ENCODE measurements at places on chromosomes 13 and 19.

DNA sequence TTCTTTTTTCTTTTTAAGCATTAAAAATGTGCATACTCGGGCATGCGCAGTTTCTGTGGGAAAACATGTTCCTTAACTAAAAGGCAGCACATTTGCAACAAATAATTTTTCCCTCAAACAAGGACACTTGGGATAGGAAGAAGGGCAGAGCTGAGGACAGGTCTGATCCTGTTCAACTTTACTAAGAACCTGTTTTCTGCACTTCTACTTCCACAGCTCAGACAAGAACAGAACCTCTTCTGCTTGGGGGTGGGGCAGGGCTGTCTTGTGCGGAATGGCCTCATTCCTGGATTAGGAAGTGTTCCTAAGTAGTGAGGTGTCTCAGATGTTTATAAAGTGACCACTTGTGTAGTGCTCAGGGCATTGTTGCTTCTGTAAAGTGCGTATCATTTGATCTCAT, 18.3 kb downstream of the SAFB start:
- no peak for DNase-seq

- DNase-seq: no peak
Measured at GRCh38 chr13:44463759-44464158, 90.1 kb downstream of the SERP2 start.

GRCh38 chr19:39941615-39942365, 7.4 kb upstream of the FCGBP start:
- no peak for DNase-seq

GRCh38 chr19:1123381-1123780, 19.6 kb downstream of the GPX4 start:
- DNase-seq: no peak

GRCh38 chr19:55071129-55071502, 4.6 kb upstream of the EPS8L1 start:
- no peak for DNase-seq

- DNase-seq: no peak
Measured at GRCh38 chr13:85974608-85975366, 175.6 kb upstream of the SLITRK6 start.

- DNase-seq: no peak
Measured at GRCh38 chr19:58304748-58305064, 471 bp upstream of the ERVK3-1 start.

DNA sequence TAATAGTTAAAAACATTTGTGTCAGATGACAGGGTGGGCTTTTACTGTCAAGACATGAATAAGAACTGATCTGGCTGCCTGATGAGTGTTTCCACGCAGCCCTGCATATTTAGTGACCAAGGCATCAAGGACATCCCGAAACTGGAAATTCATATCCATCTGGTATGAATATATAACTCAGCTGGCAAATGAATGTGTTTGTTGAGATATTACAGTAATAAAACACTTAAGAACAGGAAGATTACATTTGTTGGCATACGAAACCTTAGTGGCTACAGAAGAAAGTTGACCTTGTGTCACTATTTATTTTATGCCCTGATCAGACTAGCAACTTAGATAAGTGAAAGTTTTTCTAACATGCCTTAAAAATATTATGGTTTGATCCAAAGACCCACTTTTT, 32.8 kb downstream of the RAP2A start:
- no peak for DNase-seq

DNA sequence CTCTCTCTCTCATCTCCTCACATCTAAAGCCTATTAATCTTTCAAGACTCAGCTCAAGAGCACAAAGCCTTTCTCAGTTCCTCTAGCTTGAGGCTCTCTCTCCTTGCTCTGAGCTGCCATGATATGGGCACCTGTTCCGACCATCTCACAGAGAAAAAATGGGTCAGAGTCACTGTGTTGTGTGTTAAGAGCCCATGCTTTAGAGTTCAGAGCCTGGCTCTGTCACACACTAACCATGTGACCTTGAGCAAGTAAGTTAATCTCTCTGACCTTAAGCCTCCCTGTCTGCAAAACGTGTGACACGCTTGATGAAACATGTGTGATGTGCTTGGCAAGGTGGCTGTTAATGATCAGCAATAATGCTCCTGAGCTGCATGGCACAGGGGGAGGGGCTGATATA, 245.2 kb downstream of the DLEU7 start:
- DNase-seq: no peak

GRCh38 chr13:85521657-85522056, 277.6 kb downstream of the SLITRK6 start:
- no peak for DNase-seq

DNA sequence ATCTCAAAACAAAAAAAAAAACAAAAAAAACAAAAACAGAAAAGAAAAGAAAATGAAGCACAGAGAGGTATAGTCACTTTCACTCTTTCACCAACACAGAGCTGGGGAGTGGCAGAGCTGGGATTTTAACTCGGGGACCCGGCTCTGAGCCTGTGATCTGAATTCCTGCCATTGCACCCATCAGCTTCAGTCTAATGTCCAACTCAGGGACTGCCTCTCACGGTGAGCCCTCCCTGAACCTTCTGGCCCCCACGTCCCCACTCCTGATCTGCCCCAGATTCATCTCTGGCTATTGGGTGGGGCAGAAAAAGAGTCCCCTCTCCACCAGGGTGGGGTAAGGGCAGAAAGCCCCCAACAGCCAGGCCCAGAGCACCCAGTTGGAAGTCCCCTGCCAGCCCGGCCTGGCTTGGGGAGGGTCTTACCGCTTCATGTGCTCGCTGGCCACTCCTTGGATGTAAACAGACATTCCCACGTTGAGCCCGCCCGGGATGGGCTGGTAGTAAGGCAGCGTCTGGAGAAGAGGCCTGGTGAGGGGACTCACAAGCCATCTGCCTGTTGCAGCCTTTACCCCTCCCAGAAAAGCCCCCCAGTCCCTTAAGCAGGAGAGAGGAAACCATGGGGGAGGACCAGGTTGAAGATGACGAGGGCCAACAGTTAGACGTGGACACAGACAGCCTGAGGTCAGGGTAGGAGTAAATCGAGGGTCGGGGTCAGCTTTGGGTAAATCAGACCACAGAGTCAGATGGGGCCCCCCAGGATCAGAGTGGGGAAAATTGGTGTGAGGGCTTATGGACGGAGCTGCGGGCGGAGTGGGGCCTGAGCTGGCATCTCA, 520 bp downstream of the LGALS4 start:
- no peak for DNase-seq

GRCh38 chr13:19862481-19863313, 752 bp downstream of the ZMYM5 start:
- peak; percentile 10 for DNase-seq

- DNase-seq: no peak
Measured at GRCh38 chr13:101416181-101417042, at the start of gene NALCN. TSS of gene NALCN (minus strand) at chr13:101416508. CDS start at chr13:101399126, 17,382 bp downstream.

- no peak for DNase-seq
Measured at GRCh38 chr19:1183543-1184172, 9.6 kb upstream of the SBNO2 start.

DNA sequence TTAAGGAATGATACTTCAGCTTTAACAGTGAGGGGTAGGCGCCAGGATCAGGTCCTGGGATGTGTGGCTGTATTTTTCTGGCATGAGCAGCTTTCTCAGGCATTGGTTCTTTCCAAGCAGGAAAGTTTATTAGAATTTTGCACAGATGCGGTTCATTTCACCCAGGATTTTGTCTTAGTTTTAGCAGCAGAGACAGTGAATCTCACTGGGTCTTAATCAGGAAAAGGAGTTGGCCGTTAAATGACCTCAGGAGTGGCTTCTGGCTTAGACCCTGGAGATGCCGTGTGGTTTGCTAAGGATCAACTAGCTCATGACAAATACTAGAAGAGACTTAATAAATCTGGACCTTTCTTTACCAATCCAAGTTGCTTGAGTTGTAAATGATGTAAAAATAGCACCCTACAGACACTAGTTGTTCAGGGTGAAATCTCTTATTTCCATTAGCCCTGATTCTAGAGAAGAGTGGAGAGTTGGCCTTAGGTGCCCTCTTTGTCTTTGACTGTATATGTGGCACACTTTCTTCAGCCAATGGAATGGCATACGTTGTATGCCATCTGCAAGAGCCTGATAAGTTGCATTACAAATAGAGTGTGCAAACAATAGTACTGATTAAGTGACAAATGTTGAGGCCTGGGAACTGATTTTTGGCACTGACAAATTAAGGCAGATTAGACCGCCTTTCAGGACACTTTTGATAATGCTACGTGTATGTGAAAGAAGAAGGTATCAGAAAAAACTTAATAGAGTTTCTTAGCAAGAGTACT, 34.0 kb downstream of the LRCH1 start:
- DNase-seq: no peak

Data from stimulated activated CD8-positive, alpha-beta memory T cell treated with anti-CD3 and anti-CD28 coated beads, Interleukin-2, amount 100 ng/mL, for 48 hours (primary cell).